ENCODE measurements at places on chromosomes 1 and 21.

GRCh38 chr1:150544204-150544603 is 5.0 kb upstream of the ADAMTSL4 start:
- DNase-seq = no peak

DNA sequence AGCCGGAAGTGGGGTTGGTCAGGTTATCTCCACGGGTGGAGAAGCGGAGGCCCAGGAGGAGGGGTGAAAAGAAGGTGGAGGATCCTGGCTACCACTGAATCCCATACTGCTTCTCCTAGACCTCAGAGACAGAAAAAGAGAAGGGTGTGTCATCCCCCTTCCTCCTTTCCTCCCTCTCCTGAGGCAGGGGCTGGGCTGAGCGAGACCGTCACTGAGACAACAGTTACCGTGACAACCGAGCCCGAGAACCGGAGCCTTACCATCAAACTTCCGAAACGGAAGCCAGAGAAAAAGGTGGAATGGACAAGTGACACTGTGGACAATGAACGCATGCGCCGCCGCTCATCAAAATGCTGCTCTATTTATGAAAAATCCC is 42.1 kb upstream of the NBPF3 start:
- DNase-seq = no peak

- no peak for DNase-seq
Measured at GRCh38 chr1:2228157-2228594, at the start of gene SKI. SKI (plus strand) TSS chr1:2228319; CDS start chr1:2228767, 448 bp downstream.

- no peak for DNase-seq
Measured at GRCh38 chr21:35222021-35222420, 172.9 kb upstream of the RUNX1 start.

DNA sequence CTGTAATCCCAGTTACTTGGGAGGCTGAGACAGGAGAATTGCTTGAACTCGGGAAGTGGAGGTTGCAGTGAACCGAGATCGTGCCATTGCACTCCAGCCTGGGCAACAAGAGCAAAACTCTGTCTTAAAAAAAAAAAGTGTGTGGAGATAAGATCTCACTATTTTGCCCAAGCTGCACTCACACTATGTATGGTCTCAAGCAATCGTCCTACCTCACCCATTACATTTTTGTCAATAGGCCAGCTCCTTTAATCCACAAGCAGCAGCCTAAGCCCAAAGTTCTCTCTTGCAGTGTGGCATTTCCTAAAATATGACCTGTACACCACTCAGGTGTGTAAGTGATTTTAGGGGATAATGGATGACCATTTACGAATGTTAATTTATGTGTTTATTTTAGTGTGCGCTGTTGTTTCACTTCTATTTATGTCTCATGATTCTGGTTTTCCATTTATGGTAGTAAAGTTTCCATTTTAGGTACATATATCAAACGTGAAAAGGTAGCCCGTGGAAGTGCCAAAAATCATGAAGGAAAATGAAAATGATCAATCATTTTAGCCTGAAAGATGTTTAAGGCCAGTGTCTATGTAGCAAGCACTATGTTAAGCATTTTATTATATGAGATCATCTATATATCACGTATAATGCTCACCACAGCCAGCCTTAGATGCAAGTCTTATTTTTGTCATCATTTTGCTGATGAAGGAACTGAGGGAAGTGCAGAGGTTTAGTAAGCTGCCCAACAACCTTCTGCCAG is 5.6 kb downstream of the LCK start:
- DNase-seq = no peak

DNA sequence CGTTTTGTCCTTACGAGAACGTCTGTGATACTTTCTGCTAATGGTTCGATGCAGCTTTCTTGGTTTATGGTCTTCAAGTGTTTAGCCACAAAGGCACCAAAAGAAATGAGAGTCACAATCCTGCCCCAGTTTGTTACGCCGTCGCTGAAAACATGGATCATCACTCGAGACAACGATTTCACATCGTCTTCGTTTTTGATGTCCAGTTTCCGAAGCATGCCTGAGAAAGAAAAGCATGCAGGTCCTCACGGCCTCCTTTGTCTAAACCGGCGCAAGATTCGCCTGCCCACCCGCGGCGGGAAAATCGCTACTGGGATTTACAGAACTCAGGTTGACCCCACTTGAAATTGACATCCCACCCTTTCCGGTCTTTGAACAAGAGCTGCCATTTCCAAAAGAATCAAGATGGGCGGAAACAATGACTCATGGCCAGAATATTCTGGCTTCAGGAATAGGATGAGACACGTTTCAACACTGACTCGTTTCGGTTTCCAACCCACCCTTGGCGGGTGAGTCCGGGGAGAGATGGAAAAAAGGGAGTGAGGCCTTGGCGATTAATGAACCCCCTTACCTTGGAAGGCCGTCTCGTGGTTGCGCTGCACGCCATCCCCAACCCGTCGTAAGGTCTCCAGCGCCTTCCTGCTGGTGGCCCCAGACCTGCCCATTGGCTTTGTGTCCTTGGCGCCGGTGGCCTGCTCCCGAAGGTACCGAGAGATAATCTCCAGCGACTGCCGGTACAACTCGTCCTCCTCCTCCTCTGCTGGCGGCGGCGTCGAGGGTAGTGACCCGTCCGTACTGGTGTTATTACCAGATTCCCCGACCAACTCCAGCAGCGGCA is 919 bp downstream of the MCL1 start:
- no peak for DNase-seq

- no peak for DNase-seq
Measured at GRCh38 chr1:215844266-215844665, 277.2 kb downstream of the KCTD3 start.

DNA sequence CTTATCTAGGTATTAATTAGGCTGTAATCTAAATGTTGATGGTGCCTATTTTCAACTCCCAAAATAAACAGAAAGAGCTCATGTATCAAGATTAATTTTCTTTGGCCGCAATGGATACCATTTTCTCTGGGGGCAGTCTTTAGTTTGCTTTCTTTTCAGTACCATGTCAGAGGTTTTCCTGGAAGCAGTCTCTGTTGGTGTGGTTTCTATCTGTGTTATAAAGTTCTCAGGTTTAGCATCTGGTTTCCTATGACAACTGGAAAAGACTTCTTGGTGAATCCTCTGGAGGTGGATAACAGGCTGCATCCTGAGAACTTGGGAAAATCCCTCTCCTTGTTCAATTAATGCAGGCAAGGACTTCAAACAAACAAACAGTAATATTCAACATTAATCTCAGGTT is 38.7 kb upstream of the BATF3 start:
- no peak for DNase-seq

DNA sequence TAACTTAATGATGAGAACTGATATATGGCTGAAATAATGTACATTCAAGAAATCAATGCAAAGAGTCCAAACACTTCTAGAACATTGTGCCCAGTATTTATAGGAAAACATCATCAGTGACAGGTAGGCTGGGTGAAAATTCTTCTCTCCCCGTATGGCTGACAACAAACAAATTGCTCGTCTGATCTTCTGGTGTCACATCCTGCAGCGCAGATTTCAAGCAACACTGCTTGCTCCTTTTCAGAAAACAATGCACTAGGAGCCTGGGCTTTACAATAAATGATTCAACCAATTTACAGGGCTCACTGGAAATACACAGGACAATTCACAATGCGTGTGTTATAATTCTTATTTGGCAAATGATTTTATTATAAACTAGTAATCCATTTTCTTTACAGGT is 185.3 kb downstream of the RERE start:
- DNase-seq = no peak

- no peak for DNase-seq
Measured at GRCh38 chr21:44758141-44758561, 43.5 kb downstream of the UBE2G2 start.

GRCh38 chr1:3272321-3273045 is 182.0 kb upstream of the ARHGEF16 start:
- DNase-seq = no peak

DNA sequence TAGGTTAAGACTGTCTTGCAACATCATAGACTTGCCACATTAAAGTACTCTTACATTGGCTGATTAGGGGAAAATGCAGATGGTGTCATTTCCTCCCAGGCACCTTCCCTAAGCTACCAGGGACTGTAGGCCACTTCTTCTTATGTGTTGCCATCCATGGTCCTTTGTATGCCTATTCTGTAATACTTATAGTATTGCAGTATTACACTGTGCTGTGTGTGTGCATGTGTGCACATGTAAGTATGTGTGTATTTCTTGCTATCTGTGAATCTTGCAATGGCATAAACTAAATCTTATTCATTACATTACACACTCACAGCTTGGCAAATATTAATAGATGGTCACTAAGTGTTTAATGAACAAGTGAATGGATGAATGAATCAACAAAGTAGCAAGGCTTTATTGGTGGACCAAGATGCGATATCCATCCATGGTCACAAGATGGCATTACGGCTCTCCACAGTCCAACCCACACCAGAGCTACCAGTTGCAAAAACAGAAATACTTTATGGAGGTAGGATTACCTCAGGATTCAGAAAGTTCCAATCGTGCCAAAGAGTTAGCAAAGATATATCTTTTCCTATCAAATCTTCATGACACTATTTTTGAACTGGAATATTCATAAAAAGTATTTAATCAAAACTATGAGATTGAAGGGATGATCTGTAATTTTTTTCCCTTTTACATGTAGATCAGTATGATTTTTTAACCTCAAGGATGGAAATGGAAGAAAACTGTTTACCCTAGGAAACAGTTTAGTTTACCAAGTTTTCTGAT is 160.2 kb downstream of the DENND1B start:
- DNase-seq = no peak

- DNase-seq = no peak
Measured at GRCh38 chr1:176609556-176610408, 146.8 kb downstream of the PAPPA2 start.

GRCh38 chr1:58899587-58900271 is 115.9 kb upstream of the JUN start:
- DNase-seq = no peak

DNA sequence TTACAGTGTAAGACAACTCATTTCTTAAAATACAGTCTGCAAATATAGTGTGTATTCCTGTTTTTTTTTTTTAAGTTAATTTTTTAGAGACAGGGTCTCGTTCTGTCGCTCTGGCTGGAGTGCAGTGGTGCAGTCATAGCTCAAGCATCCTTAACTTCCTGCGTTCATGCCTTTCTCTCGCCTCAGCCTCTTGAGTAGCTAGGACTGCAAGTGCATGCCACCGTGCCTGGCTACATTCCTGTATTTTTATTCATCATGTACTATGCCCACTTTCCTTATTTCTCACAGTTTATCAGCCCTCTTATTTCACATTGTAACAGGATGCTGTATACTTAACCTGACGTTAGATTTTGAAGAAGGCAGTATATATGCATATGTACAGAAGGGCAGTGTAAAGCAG is 26.7 kb downstream of the MIER1 start:
- DNase-seq = no peak

- DNase-seq = no peak
Measured at GRCh38 chr1:1072849-1073742, 1.0 kb downstream of the RNF223 start.

- DNase-seq = no peak
Measured at GRCh38 chr1:203913073-203913521, 51.7 kb downstream of the SNRPE start.

DNA sequence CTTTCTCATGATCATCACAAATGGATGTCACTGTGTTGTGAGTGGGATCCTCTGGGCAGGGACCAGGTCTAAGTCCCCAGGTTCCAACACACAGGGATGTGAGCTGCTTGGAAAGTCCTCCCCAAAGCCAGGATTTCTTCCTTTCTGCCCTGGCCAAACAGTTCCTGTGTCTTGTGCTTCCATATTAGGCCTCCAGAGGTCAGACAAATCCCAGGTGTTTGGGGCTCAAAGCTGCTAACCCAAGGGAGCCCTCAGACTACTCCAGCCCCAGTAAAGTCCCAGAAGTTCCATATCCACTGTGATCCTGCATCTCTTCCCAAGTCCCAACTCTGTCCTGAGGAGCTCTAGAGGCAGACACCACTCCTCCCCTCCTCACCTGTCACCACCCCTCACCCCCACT is 27.7 kb upstream of the MAGOH start:
- no peak for DNase-seq

DNA sequence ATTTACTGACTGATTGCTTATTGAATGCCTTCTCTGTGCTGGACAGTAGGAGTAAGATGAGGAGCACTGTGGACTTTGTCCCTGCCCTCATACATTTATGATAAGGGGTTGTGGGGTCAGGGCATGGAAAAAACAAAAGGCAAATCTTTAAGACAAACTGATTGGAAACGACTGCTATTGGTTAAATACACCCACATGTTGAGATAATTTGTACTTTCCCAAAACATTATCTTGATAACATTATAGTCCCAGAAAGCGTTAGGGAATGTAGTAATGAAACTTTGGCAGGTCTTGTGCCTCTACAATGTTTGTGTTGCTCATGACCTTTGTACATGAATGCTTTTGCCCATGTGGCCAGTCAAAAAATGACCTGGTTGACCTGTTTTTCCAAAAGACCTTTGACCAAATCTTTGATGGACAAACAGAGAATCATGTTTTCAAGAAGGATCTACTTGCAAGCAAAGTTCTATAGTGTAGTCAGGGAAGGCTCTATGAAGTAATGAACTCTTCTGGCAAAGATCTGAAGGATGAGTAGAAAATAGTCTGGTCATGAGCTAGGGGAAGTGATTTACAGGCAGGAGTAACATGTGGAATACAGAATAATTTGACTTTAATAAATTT is 50.9 kb downstream of the LEPR start:
- DNase-seq = no peak

DNA sequence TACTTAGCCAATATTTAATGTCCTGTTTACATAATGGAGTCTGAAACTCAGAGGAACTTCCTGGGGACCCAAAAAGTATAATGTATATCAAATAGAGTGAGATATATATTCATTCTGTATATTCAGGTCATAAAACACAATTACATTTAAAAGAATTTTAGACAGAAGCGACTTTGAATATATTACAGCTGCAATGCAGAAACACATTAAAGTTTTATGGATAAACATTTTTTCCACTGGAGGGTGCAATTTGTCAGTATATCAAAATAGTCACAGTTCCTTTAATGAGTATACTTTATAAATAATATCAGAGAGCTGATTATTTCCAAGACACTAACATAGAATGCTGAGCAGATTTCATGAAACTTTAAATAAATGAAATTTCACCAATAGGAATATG is 43.9 kb upstream of the CRB1 start:
- DNase-seq = no peak

- no peak for DNase-seq
Measured at GRCh38 chr1:39147099-39148025, 57.1 kb upstream of the MACF1 start.

DNA sequence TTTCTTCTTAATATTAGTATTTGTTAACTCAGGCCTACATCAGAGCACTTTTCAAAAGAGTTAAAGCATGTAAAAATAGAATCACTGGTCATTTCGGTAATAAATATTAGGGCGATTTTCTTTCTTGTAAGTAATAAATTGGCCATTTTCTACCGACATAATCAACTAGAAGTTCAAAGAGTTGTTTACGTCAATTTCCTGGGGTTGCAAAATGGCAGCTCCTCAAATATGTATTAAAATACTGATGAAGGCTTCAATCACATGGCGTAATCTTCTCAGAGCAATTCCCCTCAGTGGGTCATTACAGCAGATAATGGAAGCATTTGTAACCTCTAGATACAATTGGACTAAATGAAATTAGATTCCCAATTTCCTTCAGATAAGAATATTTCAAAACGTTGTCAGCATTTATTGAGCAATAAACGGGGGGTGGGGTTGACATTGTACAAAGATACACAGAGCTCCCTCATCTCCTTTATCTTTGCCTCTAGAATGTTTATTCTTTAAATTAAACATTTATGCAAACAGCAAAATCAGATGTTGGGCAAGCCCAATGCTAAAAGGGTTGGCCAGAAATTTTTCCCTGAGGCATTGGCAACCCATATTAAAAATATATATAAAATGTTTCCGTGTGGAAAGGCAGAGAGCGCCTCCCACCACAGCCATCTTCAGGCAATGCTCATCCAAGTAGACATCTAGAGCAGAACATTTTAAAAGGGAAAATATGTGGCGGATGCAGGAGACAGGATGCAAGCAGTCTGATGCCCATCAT is 240.6 kb downstream of the NCAM2 start:
- DNase-seq = no peak

Data from caudate nucleus (tissue), 63 donors.